ENCODE measurements at places on chromosomes 2 and 18.

DNA sequence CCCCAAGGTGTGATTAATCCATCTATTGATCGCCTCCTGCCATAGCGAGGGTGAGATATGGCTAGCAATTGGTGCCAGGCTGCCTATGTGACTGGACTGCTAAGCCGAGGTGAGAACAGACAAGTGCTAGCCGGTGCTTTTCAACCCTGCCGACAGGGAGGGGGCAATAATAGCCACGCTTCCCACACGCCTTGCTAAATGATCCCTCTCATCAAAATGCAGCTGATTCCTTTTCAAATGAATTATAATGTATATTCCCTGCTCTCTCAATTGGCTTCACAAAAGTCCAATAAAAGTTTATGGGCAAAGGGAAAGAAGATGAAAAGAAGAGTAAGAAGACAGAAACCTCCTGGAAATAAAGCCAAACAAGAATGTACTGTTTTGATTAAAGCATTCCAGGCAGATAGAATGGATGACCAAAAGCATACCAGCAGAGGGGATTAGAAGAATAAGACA, 235.6 kb downstream of the ICOS start:
- DNase-seq, result no peak

GRCh38 chr2:99880964-99881294, 261.5 kb downstream of the AFF3 start:
- no peak for DNase-seq

GRCh38 chr2:110983133-110983532, 137.6 kb upstream of the BCL2L11 start:
- peak; percentile 28 for DNase-seq

GRCh38 chr2:189408294-189408693, 33.0 kb upstream of the WDR75 start:
- no peak for DNase-seq

- DNase-seq, result no peak
These were observed 100.0 kb upstream of the HDAC4 start for GRCh38 chr2:239500574-239501550.

- no peak for DNase-seq
These were observed 156.2 kb downstream of the DDX1 start for GRCh38 chr2:15747603-15748471.

DNA sequence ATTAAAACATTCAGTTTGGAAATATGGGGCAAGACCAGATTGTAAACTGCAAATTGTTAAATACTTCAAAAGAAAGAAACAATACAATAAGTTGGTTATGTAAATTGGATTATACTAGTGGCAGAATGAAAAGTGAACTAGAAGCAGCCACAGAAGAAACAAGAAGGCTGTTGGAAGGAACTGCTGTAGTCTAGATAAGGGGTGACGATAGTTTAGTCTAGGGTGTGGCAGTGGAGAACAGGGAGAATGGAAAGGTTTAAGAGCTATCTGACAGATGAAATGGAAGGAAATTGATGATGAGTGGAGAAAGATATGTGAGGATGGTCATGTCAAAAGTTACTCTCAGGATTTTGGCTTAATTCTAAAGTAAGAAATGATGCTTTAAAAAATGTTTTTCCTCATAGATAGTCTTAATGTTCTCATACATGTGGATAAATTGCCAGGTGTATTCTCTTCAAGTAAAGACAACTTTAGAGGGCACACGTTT, 179.7 kb downstream of the GPD2 start:
- DNase-seq, result no peak

- no peak for DNase-seq
These were observed 2.3 kb downstream of the WIPF1 start for GRCh38 chr2:174595116-174595809.

DNA sequence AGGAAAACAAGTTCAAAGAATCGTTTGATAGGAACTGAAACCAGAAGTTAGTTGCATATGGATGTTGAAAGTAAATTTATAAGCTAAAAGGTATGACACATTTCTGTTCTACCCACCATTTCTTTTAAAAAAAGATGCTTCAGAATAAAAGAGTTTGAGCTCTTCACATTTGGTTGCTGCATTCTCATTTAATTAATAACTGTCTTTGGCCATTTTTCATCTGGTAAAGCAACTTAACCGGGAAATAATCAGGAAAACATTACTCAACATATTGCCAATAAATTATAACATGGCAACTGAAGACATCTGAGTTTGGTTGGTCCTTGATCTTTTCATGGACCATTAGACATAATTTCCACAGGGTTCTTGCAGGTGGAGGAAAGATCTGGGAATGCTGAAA, 180.2 kb upstream of the TWIST2 start:
- no peak for DNase-seq

DNA sequence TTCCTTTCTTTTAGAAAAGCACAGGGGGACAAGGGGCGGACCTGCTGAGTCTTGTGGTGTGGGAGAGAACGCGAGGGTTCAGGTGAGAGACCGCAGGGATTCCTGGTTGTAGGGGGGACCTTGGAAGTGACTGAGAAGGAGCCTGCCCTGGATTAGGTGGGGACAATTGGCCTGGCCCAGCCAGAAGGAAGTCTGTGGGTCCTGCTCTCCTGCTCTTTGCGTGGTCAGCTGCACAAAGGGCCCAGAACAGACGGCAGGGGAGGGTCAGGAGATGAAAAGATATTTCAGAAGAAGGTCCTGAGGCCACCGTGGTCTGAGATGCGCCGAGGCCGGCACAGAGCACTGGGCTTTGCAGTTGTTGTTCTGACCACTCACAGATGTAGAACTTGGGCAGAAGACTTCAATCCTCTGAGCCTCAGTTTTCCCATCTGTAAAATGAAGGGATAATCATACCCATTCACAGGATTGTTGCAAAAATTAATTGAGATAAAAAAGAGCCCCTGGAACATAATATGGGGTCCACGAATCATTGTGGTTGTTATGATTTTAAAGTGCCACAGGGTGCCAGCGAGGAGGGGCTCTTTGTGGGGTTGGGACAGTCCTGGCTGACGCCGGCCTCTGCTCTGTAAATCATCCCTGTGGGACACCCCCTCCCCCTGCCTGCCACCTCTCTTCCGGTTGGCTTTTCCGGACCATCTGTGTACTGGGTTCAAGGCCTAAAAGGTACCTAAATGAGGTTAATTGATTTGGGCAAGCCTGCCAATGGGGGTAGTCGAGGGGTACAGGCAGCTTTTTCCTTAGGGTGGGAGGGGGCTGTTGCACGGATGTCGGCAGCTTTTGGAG, 1.8 kb downstream of the LPIN1 start:
- no peak for DNase-seq

GRCh38 chr18:3153107-3153704, 66.6 kb downstream of the MYOM1 start:
- no peak for DNase-seq

- no peak for DNase-seq
These were observed 131.4 kb downstream of the MSH2 start for GRCh38 chr2:47534179-47534919.

DNA sequence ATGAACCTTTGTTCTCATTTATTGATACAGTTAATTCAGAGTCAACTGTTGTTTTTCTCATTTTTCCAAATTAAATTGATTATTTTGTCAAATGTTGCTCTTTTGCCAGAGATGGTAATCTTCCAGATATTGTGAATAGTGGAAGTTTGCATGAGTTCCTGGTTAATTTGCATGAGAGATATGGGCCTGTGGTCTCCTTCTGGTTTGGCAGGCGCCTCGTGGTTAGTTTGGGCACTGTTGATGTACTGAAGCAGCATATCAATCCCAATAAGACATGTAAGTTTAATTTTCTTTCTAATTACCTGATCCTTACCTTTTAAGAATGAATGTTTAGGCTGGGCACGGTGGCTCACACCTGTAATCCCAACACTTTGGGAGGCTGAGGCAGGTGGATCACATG, 7.8 kb downstream of the CYP20A1 start:
- no peak for DNase-seq

- no peak for DNase-seq
These were observed 48.0 kb upstream of the LPIN2 start for GRCh38 chr18:3060667-3061580.

- no peak for DNase-seq
These were observed 128.8 kb upstream of the TRIB2 start for GRCh38 chr2:12587729-12588522.

GRCh38 chr2:147758821-147759220, 86.0 kb upstream of the ACVR2A start:
- no peak for DNase-seq

- no peak for DNase-seq
These were observed 75.6 kb upstream of the KCNH7 start for GRCh38 chr2:162914161-162914560.

DNA sequence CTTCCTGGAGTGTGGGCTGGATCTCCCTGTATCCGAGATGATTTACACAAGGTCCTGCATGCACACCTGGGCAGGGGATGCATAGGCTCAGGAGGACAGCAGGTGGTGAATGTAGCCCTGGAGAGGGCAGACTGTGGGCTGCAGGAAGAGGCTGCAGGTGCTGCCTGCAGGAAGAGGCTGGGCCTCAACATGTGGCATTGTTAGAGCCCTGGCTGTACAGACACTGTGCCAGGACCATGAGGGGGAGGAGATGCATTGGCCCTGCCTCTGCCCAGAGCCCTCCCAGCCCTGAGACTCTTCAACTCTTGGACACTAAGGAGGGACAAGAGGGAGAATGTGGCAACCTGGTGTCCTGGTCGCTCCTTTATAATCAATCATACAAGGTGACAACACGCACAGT, 392.8 kb downstream of the TNS1 start:
- no peak for DNase-seq

- no peak for DNase-seq
These were observed 6.9 kb downstream of the DCTN1 start for GRCh38 chr2:74373221-74373676.

- no peak for DNase-seq
These were observed 20.4 kb upstream of the FEZ2 start for GRCh38 chr2:36618381-36618780.

- DNase-seq, result no peak
These were observed 24.8 kb downstream of the CYTIP start for GRCh38 chr2:157419031-157419575.

- DNase-seq, result no peak
These were observed 168.9 kb downstream of the LCLAT1 start for GRCh38 chr2:30615926-30616325.

DNA sequence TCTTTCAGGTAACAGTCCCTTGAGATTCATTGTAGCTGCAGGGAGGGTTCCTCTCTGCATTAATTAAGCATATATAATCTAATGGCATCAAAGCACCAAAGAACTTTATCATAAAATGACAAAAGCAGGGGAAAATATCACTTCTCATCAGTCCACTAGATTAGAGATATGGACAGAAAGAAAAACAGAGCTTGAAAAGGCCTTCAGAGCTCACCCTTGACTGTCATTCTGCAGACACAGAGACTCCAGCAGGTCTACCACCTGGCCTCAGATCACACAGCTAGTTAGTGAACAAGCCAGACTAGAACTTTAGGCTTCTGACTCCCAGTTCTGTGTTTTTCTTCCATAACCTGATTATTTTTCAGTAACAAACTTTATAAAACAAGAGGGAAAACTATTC, 88.5 kb downstream of the FIGN start:
- DNase-seq, result no peak

DNA sequence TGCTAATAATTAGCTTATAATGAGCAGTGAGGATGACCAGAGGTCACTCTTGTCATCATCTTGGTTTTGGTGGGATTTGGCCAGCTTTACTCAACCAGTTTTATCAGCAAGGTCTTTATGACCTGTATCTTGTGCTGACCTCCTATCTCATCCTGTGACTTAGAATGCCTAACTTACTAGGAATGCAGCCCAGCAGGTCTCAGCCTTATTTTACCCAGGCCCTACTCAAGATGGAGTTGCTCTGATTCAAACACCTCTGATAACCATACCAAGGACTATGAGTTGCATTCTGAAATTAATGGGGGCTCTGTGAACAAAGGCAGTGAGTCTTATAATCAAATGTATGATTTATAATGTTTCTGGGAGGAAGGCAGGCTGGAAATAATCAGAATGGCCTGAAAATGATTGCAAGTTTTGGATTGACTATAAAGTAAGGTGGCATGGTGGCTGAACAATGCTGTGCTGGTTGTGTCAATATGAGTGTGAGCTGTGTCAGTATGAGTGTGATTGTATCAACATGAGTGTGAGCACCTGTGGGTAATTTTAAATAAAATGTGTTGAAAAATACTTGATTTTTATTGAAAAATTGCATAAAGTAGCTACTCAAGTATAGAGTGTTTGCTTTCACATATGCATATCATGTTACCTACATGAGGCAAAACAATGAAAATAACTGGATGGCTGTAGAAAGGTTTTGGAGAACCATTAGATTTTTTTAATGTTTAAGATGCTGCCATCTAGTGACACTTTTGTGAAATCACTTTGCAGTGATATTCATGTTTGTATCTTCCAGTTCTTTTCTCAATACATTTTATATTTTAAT, 103.0 kb downstream of the KYNU start:
- no peak for DNase-seq

- no peak for DNase-seq
These were observed 31.9 kb downstream of the SNORC start for GRCh38 chr2:232901736-232902578.

- DNase-seq, result peak; percentile 66
These were observed 88.1 kb downstream of the THNSL2 start for GRCh38 chr2:88258208-88258607.

GRCh38 chr2:203708846-203709396, 2.5 kb downstream of the CD28 start:
- no peak for DNase-seq

- DNase-seq, result no peak
These were observed 112.3 kb downstream of the MEP1B start for GRCh38 chr18:32301976-32302743.

- no peak for DNase-seq
These were observed 366.0 kb downstream of the LRATD1 start for GRCh38 chr2:14998546-14998945.

DNA sequence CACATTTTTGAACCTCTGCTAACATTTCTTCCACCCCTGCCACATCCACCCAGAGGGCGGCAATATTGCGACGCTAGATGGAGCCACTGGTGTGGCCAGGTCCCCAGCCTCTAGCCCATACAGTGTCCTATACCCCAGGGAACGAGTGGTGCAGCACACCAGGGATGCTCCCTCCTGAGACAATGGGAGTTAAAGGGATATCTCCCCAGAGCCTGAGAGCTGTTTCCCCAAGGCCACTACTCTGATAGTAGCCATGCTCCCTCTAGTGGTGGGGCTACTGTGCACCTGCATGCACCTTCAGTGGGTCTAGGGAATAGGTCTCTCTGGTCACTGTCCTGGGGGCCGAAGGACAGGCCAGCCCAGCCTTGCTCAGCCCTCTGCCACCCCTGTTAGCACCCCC, 336.4 kb upstream of the FSHR start:
- no peak for DNase-seq

GRCh38 chr2:44479127-44479887, 117.6 kb downstream of the CAMKMT start:
- DNase-seq, result peak; percentile 78
